ENCODE measurements at places on chromosomes 2 and 18.

GRCh38 chr2:145597006-145597405 lies 1077.1 kb upstream of the ZEB2 start:
- no peak for DNase-seq

GRCh38 chr2:189231719-189232323 lies 52.3 kb upstream of the COL5A2 start:
- no peak for DNase-seq

GRCh38 chr18:37064187-37064586 lies 235.3 kb downstream of the KIAA1328 start:
- no peak for DNase-seq

DNA sequence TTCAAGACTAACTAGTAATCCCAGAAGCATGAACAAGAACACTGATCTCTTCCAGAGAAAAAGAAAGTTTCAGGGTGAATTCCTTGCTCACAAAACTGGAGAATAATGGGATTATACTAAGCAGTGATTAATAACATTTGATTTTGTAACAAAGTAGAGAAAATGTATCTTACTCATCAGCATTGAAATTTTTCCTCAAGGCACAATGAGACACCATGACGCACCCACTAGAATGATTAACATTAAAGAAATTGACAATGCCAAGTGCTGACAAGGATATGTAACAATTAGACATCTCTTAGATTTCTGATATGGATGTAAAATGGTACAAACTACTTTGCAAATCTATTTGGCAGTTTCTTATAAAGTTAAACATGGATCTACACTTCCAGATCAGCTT lies 101.1 kb upstream of the EPHA4 start:
- no peak for DNase-seq

DNA sequence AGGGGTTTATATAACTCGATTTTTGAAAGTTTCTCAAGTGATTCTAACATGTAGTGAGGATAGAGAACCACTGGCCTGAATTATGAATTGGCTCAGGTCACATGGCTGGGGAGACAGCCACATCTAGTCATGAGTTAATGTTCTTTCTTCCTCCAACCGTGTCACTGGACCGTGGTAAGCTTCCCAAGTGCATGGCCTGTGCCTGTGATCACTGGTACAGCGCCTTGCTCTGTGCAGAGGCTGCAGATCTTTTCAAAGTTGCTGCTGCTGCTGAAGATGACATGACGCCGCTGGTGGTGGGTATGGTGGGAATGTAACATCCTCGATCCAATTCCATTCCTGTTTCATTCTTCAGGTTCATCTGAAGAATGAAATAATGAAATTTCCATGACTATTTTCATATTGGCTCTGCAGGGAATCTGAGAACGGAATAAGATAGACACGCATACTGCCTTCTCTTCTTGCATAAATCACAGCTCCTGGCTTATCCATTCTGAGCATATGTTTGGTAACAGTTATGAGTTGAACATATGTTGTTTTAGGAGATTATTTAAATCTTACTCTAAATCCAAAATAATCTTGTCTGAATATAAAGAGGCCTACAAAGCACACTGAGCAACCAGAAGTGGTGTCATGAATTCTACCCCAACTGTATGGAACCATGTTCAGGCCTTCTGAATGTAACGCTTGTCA lies 100.5 kb upstream of the THSD7B start:
- no peak for DNase-seq

- DNase-seq = no peak
These were observed 162.3 kb downstream of the ACKR3 start for GRCh38 chr2:236731767-236732580.

DNA sequence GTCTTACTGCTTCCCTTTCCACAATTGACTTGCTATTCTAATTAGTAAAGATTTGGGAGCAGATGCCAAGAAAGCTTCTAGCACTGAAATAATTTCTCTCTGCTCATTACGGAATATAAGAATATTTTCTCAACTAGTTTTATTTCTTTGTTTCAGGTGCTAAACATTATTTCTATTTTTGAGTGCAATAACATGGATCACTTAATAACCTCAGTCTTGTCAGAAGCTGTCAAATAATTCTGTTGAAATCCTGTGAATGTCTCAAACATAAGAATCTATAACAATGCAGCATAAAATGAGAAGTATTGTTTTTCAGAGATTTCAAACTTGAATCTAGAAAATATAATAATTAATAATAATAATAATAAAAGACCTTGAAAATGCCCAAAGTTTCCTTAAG lies 1221.0 kb downstream of the DSC3 start:
- no peak for DNase-seq

DNA sequence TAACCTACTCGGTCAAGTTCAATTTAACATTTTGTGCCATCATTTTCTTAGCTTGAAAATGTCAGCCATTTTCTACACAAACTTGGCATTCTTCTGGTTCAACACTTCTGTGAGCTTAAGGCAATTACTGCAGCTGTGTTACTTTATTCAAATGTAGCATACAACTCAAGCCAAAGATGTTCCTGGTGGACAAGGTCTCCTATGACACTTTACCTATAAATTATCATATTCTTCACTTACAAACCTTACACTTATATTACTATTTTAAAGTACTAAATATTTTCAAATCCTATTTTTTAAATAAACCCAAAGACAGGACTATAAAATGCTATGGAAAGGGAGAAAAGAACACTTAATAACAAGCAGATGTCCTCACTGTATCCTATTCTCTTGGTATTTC lies 1045.3 kb downstream of the TSN start:
- no peak for DNase-seq

GRCh38 chr2:172329774-172330671 lies 97.4 kb upstream of the ITGA6 start:
- no peak for DNase-seq

GRCh38 chr18:2655178-2655953 lies at the start of gene SMCHD1:
SMCHD1 (plus strand) TSS chr18:2655726; CDS start chr18:2656076, 350 bp downstream.
- peak; percentile 82 for DNase-seq

DNA sequence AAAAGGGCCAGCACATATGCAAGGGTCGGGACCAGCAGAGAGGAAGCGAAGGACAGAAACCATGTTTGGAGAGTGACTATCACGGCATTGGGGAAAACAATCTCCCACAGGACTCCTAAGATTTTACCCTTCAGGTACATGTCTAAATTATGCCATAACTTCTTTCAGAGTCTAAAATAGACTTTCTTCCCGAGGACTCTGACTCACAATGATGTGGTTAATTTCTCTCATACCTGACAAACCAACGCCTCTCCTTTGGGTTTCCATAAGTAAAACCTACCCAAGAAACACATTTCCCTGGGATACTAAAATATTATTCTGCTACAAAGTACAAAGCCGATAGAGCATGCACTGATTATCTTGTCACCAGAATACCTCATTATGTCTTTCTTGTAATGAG lies 127.8 kb upstream of the NETO1 start:
- DNase-seq = no peak

- DNase-seq = no peak
These were observed 5.6 kb downstream of the IDH1 start for GRCh38 chr2:208249296-208249695.

DNA sequence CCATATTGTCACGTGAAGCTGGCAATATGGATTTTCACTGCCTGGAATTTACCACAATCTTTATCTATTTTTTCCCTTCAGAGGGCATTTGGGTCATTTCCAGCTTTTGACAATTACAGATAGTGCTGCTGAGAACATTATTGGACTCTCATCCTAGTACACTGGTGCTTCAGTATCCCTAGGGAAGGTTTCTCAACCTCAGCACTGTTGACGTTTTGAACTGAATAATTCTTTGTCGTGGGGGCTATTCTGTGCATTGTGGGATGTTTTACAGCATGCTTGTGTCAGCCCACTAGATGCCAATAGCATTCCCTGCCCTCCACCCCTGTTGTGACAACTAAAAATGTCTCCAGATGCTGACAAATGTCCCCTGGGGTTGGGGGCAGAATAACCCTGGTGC lies 185.7 kb downstream of the TPGS2 start:
- no peak for DNase-seq

DNA sequence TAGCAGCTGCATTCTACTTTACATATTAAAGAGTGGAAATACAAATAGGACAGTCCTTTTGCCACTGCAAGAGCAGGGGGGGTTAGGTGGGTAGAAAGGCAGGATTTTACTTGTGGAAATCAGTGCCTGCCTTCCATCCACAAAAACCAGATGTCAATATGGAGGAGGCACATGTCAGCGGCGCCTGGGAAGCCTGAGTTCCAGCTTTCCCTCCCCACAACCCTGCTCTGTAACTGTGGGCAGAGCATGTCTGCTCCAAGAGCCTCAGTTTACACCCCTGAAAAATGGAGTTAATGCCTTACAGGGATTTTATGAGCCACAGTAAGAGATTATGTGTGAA lies 32.9 kb downstream of the STEAP3 start:
- DNase-seq = no peak

GRCh38 chr18:10143596-10143995 lies 229.8 kb downstream of the VAPA start:
- no peak for DNase-seq

GRCh38 chr2:170812710-170813600 lies 3.7 kb upstream of the GAD1 start:
- DNase-seq = no peak

DNA sequence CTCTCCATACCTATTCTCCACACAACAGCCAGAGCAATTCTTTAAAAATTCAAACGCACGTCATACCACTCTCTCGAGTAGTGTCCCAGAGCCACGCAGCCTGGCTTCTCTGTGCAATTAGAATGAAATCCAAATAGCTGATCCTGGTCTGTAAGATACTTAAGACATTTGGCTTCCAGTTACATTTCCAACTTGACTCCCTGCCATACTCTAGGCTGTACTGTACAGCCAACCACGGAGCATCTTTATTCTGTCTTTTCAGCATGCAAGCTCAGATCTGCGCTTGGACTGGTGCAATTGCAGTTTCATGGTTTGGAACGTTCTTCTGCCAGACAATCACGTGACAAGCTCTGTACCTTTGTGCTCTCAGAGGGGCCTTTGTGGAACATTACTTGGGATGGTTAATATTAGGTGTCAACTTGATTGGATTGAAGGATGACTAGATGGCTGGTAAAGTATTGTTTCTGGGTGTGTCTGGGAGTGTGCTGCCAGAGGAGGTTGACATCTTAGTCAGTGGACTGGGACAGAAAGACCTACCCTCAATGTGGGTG lies 325.6 kb downstream of the SOX11 start:
- no peak for DNase-seq

DNA sequence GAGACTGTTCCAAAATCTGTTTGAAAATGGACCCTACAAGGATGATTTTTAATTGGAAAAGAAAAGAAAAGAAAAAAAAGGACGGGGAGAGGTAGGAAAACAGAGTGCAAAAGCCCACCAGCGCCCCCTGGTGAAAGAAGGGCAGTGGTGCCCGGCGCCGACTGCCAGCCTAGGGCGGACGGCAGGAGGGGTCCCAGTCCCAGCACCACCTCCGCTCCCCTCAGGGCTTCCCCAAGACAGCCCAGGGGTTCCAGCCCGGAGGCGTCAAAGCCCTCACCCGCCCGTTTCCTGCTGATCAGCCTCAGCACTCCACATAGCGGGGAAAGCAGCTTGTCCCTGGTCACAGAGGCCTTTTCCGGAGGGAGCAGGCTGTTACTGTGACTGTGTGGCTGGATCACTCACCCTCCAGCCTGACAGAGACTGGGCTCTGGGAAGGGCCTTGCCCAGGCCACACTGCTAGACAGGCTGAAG lies 213.9 kb downstream of the TFCP2L1 start:
- DNase-seq = no peak

All from activated CD4-positive, CD25-positive, alpha-beta regulatory T cell treated with anti-CD3 and anti-CD28 coated beads, Interleukin-2, amount 50 U/mL, for 16 hours (primary cell).